ENCODE measurements at places on chromosomes 7 and 10.

- DNase-seq, result no peak
Measured at GRCh38 chr7:121023683-121024511, 35.4 kb downstream of the CPED1 start.

GRCh38 chr10:29426420-29426819, 137.6 kb downstream of the LYZL1 start:
- DNase-seq, result no peak

DNA sequence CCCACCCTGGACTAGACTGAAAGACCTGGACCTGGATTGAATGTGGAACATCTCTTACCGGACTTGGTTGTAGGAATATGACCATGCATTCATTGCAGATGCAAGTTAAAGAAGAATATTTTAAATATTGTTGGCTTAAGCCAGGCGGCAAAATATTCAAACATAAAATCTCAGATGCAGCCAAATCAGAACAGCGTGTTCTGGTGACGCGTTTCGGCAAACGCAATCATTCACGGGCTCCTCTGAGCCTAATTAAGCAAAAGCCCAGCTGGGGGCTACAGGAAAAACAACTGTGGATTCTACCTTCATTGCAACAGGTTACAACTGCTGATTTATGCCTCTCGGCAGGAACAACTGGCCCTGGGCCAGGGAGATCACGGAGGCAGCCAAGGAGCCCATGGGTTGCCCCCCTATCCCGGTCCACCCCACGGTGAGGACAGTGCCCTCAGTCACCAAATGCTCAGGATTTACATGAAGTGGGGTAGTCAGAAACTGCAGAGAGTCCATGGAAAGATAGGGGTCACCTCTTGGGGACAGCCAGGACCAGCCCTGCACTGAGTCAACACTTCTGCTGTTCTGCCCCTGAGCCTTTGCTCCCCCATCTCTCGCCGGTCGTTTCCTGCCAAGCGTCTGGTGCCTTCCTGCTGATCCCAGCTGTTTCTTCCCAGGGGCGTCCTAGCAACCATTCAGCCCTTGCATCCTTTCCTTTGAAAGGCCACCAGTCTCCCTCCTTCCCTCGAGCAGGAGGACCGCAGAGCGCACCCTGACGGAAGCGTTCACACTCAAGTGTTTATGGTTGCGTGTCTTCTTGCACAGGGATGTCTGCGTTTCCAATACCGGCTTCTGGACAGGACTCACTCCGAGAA, 64.4 kb upstream of the SFMBT2 start:
- no peak for DNase-seq

DNA sequence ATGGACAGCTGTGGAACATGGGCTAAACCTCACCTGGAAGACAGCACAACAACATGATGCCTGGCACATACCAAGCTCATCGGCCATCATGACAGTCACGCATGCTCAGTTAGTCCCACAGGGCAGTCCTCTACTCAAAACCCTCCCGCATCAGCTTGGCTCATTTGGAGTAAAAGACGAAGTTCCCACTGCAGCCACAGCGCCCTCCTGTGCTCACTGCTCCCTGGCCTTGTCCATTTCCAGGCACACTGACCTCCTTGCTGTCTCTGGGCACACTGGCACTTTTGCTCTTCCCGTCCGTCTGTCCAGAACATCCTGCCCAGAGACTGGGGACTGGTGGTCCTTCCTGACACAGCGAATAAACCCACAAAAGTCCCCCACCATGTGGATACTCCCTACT, 66.2 kb downstream of the LARP4B start:
- DNase-seq, result no peak

DNA sequence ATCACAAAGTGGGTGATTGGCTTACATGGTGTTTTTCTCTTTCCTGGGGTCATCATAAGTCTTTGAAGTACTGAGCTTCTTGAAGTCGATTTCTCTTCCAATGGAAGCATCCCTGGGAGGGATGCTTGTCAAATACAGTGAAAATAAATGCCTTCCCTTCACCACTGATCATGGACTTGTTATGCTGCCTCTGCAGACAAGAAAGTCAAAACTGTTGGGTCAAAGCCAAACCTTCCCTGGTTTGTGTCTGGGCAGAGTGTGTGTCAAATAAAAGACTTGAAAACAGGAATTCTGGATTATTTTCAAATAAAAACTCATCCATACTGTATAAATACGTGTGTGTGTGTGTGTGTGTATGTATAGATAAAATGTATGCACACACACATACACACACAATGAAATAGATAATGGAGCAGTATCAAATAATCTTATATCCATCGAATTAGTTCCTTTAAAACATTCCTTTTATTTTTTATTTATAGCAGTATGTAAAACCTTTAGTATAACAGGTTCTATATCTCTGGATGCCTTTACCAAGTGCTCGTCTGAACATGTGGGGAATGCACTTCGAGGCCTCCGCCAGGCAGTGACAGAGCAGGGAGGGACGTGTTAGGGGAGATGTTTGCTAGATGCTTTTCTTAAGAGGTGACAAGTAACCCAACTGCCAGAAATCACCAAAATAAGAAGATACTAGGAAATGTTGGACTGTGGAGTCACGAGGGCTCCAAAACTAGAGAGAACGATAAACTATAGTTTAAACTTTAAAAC, 27.2 kb upstream of the WNT16 start:
- DNase-seq, result no peak

GRCh38 chr10:30784897-30785605, 155.5 kb upstream of the LYZL2 start:
- no peak for DNase-seq

Data from SIG-M5 (cell line).